ENCODE measurements at places on chromosomes 7 and 10. TPM values are rescaled to one million over a fixed set of nuclear protein-coding genes. Genes with fewer than 3 reads are reported as not detected.

DNA sequence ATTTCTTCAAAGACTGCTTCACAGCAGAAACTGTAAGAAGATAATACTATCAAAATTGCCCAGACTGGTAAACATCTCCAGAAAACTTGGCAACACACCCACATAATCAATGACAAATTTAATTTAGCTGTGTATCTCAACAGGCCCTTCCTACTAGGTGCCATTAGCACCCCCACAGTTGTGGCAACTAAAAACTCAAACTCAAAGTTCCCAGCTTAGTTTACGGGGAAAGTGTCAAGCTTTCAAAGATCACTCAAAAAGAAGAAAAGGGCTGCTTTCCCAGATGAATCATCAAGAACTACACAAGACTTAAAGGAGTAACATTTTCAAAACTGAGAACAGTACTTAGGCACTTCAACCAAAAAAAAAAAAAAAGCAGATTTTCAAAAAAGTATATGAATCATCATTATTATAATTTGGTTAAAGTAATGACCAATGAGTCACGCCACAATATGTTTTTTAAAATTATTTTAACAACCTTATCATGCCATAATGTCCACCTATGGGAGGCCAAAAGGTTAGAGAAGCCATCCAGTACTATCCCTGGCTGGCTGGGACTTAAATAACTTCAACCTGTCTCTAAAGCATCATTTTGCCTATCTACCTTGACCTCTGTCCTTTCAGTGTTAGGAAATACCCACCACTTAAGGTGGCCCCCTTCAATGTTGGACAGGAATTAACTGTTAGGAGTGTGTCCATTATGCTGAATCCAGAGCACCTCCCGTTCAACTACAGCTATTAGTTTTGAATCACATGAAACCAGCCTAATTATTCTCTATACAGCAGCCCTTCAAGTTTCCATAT, 90.8 kb downstream of the ZFAND4 start:
- no peaks in the 10 kb centered on the region for H3K36me3 ChIP-seq
- no peaks in the 10 kb centered on the region for H3K4me1 ChIP-seq
- no peak for DNase-seq
- no peak overlapping the region for H3K4me3 ChIP-seq
- H3K27me3 ChIP-seq, result no peaks in the 10 kb centered on the region

DNA sequence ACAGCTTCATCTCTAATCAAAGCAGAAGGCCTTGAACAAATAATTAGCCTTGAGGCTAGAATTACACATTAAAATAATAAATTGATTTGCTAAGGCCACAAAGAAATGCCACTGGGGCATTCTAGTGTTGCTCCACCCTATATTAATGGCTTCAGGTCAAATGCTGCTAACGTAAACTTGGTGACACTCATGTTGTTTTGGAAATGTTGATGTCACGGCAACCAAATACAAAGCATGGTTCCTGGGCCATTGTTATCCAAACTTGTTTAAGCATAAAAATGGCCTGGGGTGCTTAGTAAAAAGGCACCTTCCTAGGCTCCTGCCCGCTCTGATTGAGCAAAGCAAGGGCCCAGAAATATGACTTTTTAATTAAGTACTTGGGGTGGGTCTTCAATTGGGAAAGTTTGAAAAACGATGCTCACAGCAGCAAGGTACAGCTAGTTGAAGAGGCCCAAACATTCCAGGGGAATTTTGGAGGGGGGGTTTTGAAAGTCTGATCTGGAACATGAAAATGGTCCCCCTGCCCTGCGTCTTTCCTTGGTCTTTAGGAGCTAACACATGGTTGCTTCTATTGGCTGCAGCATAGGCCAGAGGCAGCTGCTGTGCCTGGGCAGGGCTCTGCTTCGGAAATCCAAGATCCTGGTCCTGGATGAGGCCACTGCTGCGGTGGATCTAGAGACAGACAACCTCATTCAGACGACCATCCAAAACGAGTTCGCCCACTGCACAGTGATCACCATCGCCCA, 67.8 kb downstream of the ABCC2 start:
- no peaks in the 10 kb centered on the region for H3K27me3 ChIP-seq
- no peak overlapping the region for H3K27ac ChIP-seq
- no peaks in the 10 kb centered on the region for H3K36me3 ChIP-seq
- no peak for DNase-seq
- H3K4me3 ChIP-seq, result no peak overlapping the region

DNA sequence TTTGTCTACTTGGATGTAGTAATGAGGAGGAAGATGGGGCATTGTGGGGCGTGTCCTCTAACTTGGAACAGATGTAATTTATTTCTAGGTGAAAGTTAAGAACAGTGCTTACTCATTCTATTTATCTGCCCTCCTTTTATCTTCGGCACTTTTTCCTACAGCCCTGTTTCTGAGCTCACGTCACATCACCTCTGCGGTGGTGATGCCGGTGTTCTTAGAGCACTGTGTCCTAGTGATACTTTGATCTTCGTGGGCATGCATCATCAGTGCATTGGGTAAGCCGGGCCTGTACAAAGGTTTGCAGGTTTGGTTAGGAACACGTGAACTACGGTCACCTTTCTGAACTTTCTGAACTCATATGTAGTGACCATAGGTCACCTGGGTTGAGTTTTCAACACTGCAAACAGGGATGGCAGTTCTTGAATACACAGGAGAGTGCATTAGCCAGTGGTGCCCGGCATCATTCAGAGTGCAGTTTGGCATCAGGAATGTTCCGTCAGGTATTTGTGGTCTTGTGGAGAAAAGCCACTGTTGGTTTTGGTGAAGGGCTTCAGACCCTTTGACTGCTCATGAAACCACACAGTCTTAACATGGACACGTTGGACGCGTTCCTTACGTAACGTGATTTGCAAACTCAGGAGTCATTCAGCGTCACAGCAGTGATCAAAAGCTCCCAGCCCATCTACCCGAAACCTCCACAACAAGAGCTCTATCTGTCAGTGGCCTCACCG, 5.6 kb downstream of the POR start:
- peaks cover 2% of the 10 kb centered on the region for H3K36me3 ChIP-seq
- H3K4me1 ChIP-seq, result peaks cover 5% of the 10 kb centered on the region
- no peak overlapping the region for H3K27ac ChIP-seq
- H3K4me3 ChIP-seq, result no peak overlapping the region
- H3K27me3 ChIP-seq, result no peaks in the 10 kb centered on the region

DNA sequence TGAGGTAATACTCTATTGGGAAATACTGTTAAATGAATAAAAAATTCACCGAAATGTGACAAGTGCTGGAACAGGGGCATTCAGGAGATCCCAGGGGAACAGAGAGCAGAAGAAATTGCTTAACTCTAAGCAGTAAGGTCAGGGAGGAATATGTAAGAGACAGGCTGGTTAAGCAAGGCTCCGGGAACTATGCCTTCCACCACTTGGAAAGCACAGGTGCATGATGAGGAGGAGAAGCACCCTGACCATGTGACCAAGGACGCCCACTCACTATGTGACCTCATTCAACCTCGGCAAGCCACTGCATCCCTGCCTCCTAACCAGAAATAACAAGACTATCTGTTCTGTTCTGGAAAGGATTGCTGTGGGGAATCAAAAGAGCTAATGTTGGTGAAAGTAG, 218.4 kb downstream of the ELMO1 start:
- H3K36me3 ChIP-seq, result no peaks in the 10 kb centered on the region

DNA sequence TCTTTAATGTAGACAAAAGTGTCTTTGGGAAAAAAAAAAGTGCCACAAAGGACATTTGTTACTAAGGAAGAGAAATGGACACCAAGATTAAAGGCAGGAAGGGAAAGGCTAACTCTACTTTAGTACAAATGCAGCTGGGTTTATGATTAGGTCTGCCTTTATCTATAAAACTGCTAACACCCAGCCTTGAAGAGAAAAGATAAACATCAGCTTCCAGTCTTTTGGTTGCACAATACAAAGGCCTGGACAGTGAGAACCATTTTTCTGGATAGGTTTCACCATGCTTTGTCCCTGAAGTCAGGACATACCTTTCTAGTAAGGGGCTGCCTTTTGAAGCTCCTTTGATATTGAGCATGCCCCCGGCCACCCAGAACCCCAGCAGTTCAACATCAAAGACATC, 45.1 kb downstream of the ZNF248 start:
- no peak for DNase-seq
- H3K4me1 ChIP-seq, result no peaks in the 10 kb centered on the region
- no peaks in the 10 kb centered on the region for H3K27me3 ChIP-seq
- no peak overlapping the region for H3K4me3 ChIP-seq
- no peak overlapping the region for H3K27ac ChIP-seq

DNA sequence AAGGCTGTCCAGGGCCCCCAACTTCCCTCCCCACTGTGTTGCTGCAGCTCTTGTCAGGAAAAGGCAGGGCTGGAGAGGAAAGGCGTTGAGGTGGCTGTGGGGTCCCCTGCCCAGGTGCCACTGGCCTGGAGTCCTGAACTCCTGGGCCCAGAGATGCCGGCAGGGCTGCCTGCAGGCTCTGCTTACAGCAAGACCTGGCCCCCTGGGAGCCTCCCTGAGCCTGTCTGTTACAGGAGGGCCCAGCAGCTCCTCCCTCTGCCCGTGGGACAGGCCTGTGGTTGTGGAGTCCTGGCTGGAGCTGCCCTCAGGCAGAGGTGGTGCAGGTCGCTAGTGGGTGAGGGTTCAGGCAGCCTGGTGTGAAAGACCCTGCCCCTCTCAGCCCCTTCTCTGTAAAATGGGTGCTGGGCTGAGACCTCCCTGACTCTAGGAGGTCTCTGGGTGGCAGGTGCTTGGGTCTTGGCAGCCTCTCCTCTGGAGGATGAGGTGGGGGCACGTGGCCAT, 9.9 kb downstream of the ANTXRL start:
- H3K4me3 ChIP-seq, result no peak overlapping the region
- H3K27me3 ChIP-seq, result no peaks in the 10 kb centered on the region
- H3K4me1 ChIP-seq, result peaks cover 28% of the 10 kb centered on the region
- no peaks in the 10 kb centered on the region for H3K36me3 ChIP-seq

The FOXI2 gene
- not detected for total RNA-seq

- H3K4me3 ChIP-seq, result no peak overlapping the region
- DNase-seq, result no peak
- no peak overlapping the region for H3K27ac ChIP-seq
Measured at GRCh38 chr7:47191876-47192291, 390.0 kb downstream of the TNS3 start.
